T-helper 17 cell (primary cell): ENCODE measurements at places on chromosomes 4 and X. TPM values are rescaled to one million over a fixed set of nuclear protein-coding genes. Genes with fewer than 3 reads are reported as not detected.
A peak's percentile ranks its signal among the peaks of the same experiment; 100 is the strongest.

DNA sequence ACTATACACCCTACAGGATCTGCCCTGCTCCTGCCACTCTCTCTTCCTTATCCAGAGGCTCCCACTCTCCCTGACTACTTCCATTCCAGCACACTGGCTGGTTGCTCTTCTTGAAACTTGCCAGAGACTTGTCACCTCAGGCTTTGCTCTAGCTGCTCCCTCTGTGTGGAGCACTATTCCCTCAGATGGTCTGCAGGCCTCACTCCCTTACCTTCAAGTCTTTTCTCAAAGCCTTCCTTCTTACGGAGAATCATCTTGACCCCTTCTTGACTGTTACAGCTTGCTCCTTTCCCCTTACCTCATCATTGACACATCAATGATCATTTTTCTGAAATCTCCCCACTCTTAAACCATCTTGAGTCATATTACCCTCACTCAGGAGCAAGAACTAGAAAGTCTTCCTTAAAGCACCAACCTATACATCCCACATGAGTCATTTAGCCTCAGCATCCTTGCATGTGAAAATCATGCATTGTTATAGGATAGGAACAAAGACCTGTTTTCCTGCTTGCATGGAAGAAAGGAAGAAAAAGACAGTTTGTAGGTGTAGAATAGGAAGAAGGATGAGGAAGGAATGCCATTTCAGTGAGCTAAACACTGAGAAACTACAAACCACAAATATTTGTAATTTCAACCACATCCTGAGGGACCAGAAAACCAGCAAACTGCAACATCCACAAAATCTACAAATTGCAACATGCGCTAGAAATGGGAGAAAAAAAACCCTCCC, 55.7 kb downstream of the ANTXR2 start:
- H3K27ac ChIP-seq = no peak overlapping the region
- H3K4me3 ChIP-seq = no peak overlapping the region
- no peaks in the 10 kb centered on the region for H3K27me3 ChIP-seq
- peaks cover 6% of the 10 kb centered on the region for H3K4me1 ChIP-seq
- H3K36me3 ChIP-seq = peaks cover 2% of the 10 kb centered on the region
- DNase-seq = no peak

DNA sequence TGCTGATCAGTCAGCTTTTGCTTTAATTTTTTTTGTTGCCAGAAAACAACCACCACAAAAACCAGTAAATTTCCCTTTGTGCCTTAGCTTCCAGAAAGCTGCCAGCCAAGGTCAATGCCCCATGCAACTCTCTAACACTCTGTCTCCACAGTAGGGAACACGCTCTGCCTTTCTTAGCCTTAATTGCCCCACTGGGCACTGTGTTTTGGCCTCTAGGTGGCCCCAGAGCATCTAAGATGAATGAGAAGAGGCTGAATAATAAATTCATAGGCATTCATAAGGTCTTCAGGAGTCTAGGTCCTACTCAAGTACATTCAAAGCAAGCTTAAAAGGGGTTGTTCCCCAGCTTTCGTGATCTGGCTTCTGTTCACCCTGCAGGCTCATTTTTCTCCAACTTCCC, 57.7 kb upstream of the PASD1 start:
- DNase-seq = no peak
- peaks cover 22% of the 10 kb centered on the region for H3K27me3 ChIP-seq
- H3K4me3 ChIP-seq = no peak overlapping the region
- H3K36me3 ChIP-seq = peaks cover 5% of the 10 kb centered on the region

GRCh38 chr4:23680671-23681518, 209.0 kb downstream of the PPARGC1A start:
- no peak overlapping the region for H3K4me3 ChIP-seq
- H3K27me3 ChIP-seq = no peaks in the 10 kb centered on the region
- H3K36me3 ChIP-seq = no peaks in the 10 kb centered on the region
- no peaks in the 10 kb centered on the region for H3K4me1 ChIP-seq

- peak; percentile 21 for DNase-seq
- no peaks in the 10 kb centered on the region for H3K27me3 ChIP-seq
- peak overlapping the region; percentile 98 for H3K27ac ChIP-seq
- H3K36me3 ChIP-seq = no peaks in the 10 kb centered on the region
- peak overlapping the region; percentile 97 for H3K4me3 ChIP-seq
These were observed 42.7 kb downstream of the ASMT start for GRCh38 chrX:1657367-1658070.

- no peak overlapping the region for H3K4me3 ChIP-seq
- no peak overlapping the region for H3K27ac ChIP-seq
- no peak for DNase-seq
- peaks cover 5% of the 10 kb centered on the region for H3K36me3 ChIP-seq
These were observed 84.2 kb downstream of the CHRNA9 start for GRCh38 chr4:40419231-40419912.

GRCh38 chr4:80171251-80171650, 26.1 kb upstream of the PRDM8 start:
- peak overlapping the region; percentile 71 for H3K4me3 ChIP-seq
- peaks cover 2% of the 10 kb centered on the region for H3K36me3 ChIP-seq
- no peak for DNase-seq
- peak overlapping the region; percentile 98 for H3K27ac ChIP-seq
- H3K4me1 ChIP-seq = peaks cover 41% of the 10 kb centered on the region

DNA sequence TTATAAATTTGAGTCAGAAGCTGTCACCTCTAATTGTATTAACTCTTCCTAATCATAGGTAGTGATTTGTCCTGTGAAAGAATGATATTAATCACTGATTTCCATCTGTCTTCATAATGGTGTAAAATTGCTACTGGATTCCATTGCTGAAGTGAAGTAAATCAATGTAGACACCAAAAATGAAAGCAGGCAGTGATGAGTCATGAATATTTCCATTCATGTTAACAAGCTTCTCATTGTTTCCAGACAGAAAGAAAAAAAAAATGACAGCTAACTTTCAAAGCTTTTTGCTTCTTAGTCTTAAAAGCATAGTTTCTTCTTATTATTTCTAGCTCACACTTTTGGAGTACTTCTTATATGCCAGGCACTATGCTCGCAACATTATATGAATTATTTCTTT, 21.5 kb downstream of the FAM114A1 start:
- peaks cover 2% of the 10 kb centered on the region for H3K36me3 ChIP-seq
- peaks cover 6% of the 10 kb centered on the region for H3K27me3 ChIP-seq
- no peak overlapping the region for H3K27ac ChIP-seq
- DNase-seq = no peak

DNA sequence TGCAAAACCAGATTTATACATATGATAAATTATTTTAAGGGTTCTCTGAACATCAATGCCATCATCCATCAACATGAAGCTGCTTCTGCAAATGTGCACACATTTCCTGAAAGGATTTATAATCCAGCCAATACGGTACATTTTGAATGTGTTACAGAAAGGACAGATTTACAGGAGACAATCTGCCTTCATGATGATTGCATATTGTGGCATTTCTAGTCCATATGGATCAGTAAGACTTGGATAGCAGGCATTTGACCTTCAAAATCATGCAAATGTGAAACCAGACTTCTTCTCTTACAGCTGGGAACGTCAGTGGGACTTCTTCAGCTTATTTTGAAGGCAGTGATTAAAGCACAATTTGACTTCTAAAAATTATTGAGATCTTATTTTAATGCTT, 217.3 kb upstream of the GK2 start:
- no peak overlapping the region for H3K27ac ChIP-seq
- H3K4me1 ChIP-seq = peaks cover 2% of the 10 kb centered on the region
- H3K27me3 ChIP-seq = peaks cover 14% of the 10 kb centered on the region
- no peak overlapping the region for H3K4me3 ChIP-seq

GRCh38 chrX:4925911-4926310, 1212.5 kb upstream of the PRKX start:
- no peaks in the 10 kb centered on the region for H3K36me3 ChIP-seq
- H3K4me1 ChIP-seq = no peaks in the 10 kb centered on the region
- no peak overlapping the region for H3K4me3 ChIP-seq
- H3K27ac ChIP-seq = no peak overlapping the region

GRCh38 chrX:153763989-153764755, at the start of gene PLXNB3:
PLXNB3 (plus strand) TSS chrX:153764249; CDS start chrX:153765536, 1,287 bp downstream.
- no peaks in the 10 kb centered on the region for H3K27me3 ChIP-seq
- peaks cover 6% of the 10 kb centered on the region for H3K4me1 ChIP-seq
- peak; percentile 57 for DNase-seq
- H3K27ac ChIP-seq = no peak within 1 kb of the TSS

The MAGEA12 gene
- not detected for total RNA-seq

The METTL14 gene
- 49.1 TPM for total RNA-seq

The EDA2R gene
- total RNA-seq = 0.32 TPM

The TMSB15C gene
- 3.1 TPM for total RNA-seq
